Mesothelial cell of epicardium (in vitro differentiated cells): ENCODE measurements at places on chromosomes 5 and 9.

DNA sequence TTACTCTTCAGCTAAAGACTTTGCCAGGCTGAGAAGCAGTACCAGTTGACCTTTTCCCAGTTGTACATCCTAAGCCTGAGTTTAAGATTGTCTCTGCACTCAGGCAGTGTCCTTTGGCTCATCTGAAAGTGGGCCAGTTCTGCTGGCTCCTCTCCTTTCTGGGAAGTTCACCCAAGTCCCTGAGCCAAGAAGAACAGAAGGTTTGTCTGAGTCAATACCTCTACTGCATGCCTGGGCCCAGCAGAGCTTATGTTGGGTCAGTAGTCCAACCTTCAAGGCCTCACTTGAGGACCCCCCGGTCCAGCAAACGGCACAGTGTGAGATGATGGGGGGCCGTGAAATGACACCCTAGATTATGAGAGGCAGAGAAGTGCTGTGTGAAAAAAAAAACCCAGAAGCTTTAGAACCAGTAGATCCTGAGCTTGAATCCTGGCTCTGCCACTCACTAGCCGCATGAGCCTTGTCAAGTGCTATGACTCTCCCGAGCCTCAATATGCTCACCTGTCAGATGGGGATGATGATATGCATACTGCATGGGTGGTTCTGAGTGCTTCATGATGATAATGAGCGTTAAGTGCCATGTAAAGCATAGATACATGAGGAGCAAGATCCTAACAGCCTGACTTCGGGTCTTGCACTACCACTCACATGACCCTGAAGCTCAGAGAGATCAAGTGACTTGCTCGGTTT is 156.0 kb downstream of the MACROH2A1 start:
- no peak overlapping the region for H3K4me3 ChIP-seq
- no peak overlapping the region for H3K27ac ChIP-seq
- no peaks in the 10 kb centered on the region for H3K36me3 ChIP-seq
- peaks cover 56% of the 10 kb centered on the region for H3K4me1 ChIP-seq
- DNase-seq = no peak
- no peaks in the 10 kb centered on the region for H3K27me3 ChIP-seq

DNA sequence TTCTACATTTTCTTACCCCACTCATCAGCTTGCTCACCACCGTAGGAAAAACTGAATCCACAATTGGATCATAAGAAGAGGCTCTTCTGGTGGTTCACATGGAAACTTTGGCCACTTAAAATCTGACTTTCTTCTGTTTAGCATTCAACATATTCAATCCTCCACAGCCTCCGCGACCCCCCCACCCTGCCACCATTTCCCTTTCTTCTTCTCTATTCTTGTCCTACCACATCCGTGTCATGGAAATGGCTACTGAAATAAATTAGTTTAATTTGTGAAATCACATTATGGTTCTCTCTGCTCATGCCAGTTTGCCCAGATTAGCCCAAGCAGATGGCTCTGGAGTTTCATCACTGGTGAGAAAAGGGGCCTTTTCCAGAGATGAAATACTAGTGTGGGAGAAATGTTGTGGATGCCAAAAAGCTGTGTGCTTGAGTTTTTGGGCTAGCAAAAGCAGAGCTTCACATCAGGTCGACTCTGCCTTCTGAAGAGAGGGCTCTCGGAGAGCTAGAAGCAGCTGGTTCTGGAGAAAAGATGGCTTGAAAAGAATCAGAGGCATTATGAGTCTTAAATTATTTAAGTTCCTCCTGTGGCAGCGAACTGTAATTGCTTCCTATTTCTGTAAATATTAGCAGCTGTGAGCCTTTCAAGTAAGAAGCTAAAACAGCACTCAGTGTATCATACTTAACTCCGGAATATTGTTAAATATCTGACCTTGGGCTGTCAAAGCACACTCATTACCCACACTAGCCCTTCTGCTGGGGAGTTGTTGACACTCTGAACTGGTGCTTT is 107.1 kb downstream of the MAT2B start:
- no peaks in the 10 kb centered on the region for H3K36me3 ChIP-seq
- H3K4me3 ChIP-seq = no peak overlapping the region
- H3K4me1 ChIP-seq = peaks cover 7% of the 10 kb centered on the region
- H3K27me3 ChIP-seq = peaks cover 7% of the 10 kb centered on the region

DNA sequence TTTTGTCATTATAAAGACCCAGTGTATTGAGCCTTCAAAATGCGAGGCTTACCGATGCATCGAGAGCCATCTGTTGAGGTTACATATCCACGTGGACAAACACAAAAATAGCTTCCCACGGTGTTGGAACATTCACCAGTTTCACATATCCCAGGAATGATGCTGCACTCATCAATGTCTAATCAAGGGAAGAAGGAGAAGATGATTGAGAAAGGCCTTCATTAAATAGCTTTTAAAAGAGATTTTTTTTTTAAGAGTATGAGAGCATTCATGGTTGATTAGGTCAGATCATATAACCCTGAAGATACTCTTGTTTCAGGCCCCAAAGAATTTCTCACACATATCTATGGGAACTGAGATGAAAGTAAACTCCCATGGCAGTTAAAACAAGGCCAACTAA is 129.4 kb downstream of the FBN2 start:
- H3K36me3 ChIP-seq = peaks cover 24% of the 10 kb centered on the region
- no peak overlapping the region for H3K4me3 ChIP-seq
- no peaks in the 10 kb centered on the region for H3K27me3 ChIP-seq
- no peak overlapping the region for H3K27ac ChIP-seq

DNA sequence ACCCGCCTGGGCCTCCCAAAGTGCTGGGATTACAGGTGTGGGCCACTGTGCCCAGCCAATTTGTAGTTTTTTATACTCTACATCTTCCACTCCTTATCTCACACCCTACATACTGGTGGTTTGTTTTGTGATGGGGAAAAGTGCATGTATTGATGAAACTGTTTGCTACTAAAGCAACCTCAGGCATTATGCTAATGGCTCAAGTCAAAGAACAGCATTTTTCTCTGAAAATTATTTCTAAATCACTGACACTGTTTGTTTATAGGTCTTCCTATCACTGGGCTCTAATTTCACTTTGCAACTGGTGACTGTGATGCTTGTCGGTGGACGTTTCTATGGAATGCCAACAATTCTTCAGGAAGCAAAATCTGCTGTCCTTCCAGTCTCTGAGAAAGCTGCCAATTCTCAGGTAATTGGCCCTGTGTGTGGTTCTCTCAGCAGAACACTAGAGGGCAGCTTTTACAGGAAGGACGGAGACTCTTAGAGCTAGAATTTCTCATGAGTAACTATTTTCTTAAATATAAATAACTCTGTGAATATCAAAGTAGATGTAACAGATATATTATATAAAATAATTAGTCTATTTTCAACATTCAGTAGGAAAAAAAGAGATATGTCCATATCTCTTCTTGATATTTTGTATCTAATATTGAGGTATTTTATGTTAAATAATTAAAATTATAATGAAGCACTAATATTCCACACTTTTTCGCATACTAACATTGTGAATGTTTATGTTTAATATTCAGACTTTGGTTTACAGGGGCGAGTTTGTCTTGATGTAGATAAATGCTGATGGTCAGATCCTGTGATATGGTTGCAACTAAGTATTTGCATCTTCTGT is 244.1 kb downstream of the ADGRV1 start:
- H3K4me3 ChIP-seq = no peak overlapping the region
- H3K27me3 ChIP-seq = no peaks in the 10 kb centered on the region
- no peak overlapping the region for H3K27ac ChIP-seq
- peaks cover 3% of the 10 kb centered on the region for H3K4me1 ChIP-seq
- H3K36me3 ChIP-seq = peaks cover 4% of the 10 kb centered on the region

GRCh38 chr5:16600397-16600796 is 16.4 kb downstream of the RETREG1 start:
- H3K27me3 ChIP-seq = no peaks in the 10 kb centered on the region
- no peaks in the 10 kb centered on the region for H3K36me3 ChIP-seq
- H3K4me1 ChIP-seq = no peaks in the 10 kb centered on the region
- H3K27ac ChIP-seq = no peak overlapping the region
- H3K4me3 ChIP-seq = no peak overlapping the region

DNA sequence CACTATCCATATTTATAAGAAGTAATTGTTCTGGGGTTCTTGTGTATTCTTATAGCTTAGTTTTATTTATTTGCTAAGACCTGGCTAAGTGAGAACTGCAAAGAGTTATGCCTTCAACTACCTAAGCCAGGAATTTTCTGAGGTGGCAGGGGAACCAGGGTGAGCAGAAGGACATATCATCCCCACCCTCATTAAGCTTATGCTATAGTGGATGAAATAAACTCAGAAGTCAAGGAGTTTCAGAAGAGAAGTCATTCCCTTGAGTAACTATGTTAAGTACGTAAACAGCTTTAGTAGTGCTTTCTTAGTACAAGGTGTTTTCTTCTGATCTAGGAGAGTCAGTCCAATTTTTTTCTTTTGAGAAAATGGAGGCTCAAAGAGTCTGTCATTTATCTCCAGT is 41.7 kb downstream of the STK32A start:
- H3K36me3 ChIP-seq = no peaks in the 10 kb centered on the region
- H3K27ac ChIP-seq = no peak overlapping the region
- H3K4me3 ChIP-seq = no peak overlapping the region

DNA sequence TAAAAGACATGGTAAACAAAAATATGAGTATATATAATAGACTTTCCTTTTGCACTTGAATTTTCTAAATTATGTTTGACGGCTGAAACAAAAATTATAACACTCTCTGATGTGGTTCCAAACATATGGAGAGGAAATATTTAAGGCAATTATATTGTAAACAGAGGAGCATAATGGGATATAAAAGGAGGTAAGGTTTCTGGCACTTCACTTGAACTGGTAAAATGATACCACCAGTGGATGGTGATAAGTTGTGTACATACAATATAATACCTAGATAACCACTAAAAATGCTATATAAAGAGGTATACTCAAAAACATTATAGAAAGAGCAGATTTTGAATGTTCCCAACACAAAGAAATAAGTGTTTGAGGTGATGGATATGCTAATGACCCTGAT is 192.9 kb upstream of the RAD23B start:
- no peak for DNase-seq
- no peaks in the 10 kb centered on the region for H3K36me3 ChIP-seq
- H3K4me3 ChIP-seq = no peak overlapping the region

- no peaks in the 10 kb centered on the region for H3K27me3 ChIP-seq
- H3K36me3 ChIP-seq = peaks cover 1% of the 10 kb centered on the region
- no peak overlapping the region for H3K4me3 ChIP-seq
- no peaks in the 10 kb centered on the region for H3K4me1 ChIP-seq
- no peak for DNase-seq
- H3K27ac ChIP-seq = no peak overlapping the region
These were observed 115.2 kb upstream of the CDH12 start for GRCh38 chr5:22968386-22968785.

- H3K4me3 ChIP-seq = no peak overlapping the region
- H3K27me3 ChIP-seq = no peaks in the 10 kb centered on the region
- no peak for DNase-seq
- peaks cover 47% of the 10 kb centered on the region for H3K4me1 ChIP-seq
- peak overlapping the region; percentile 96 for H3K27ac ChIP-seq
These were observed 126.9 kb upstream of the ANKRD55 start for GRCh38 chr5:56359809-56360685.

DNA sequence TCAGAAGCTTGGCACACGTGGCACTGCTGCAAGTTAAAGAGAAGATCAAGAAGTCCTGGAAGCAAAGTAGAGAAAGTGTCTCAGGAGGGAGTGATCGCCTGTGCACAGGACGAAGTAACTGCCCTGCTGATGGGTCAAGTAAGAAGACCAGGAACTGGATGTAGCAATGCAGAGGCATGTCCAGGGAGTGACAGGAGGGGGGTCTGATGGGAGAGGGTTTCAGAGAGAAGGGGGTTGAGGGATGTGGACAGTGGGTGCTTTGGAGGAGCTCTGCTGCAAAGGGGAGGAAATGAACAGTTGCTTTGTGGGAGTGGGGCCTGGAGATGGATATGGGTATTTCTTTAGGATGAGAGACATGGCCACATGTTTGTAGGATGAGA is 60.2 kb upstream of the PHYKPL start:
- H3K4me1 ChIP-seq = peaks cover 57% of the 10 kb centered on the region
- no peaks in the 10 kb centered on the region for H3K36me3 ChIP-seq
- H3K27me3 ChIP-seq = peaks cover 7% of the 10 kb centered on the region
- H3K27ac ChIP-seq = no peak overlapping the region
- no peak for DNase-seq

DNA sequence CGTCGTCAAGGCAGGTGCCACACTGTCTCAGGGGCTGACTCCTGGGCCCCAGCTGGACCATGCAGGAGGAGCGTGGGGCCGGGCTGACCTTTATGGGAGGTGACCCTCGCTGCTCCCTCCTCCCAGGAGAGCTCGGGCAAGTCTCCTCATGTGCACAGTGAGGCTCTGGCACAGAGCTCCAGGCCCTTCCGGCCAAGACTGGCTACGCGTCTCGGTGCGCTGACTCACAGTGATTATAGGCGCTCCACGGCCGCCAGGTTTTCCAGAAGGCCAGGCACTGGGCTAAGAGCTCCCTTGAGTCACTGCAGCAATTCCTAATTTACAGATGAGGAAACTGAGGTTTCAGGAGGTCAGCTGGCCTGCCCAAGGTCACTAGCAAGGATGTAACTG is 47.4 kb downstream of the VAV2 start:
- H3K4me3 ChIP-seq = no peak overlapping the region
- peaks cover 3% of the 10 kb centered on the region for H3K36me3 ChIP-seq
- H3K4me1 ChIP-seq = peaks cover 22% of the 10 kb centered on the region
- no peaks in the 10 kb centered on the region for H3K27me3 ChIP-seq

GRCh38 chr5:23740029-23740428 is 232.6 kb downstream of the PRDM9 start:
- no peak overlapping the region for H3K4me3 ChIP-seq
- H3K27ac ChIP-seq = no peak overlapping the region
- no peak for DNase-seq
- H3K27me3 ChIP-seq = peaks cover 1% of the 10 kb centered on the region
- no peaks in the 10 kb centered on the region for H3K4me1 ChIP-seq
- H3K36me3 ChIP-seq = no peaks in the 10 kb centered on the region

- H3K27ac ChIP-seq = no peak overlapping the region
- H3K36me3 ChIP-seq = no peaks in the 10 kb centered on the region
- no peak overlapping the region for H3K4me3 ChIP-seq
- no peak for DNase-seq
- H3K27me3 ChIP-seq = no peaks in the 10 kb centered on the region
- H3K4me1 ChIP-seq = no peaks in the 10 kb centered on the region
These were observed 23.7 kb downstream of the TRAF1 start for GRCh38 chr9:120902569-120903535.

DNA sequence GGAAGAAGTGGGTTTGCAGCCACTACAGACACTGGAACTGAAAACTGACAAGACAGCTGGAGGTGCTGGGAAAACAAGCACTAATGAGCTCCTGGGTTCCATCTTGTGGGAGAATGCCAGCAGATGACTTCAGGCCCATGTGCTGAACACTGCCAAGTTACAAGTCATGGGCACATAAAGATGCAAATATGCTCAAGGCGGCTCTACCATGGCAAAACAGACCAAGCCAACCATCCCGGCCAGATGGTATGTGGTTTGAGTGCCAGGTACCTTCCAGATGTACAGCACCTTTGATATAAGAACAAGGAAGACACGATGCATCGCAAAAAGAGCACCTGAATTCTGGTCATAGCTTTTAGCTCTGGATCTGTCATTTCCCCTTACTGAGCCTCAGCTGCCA is 19.9 kb downstream of the TNFSF8 start:
- no peak overlapping the region for H3K27ac ChIP-seq
- H3K4me3 ChIP-seq = no peak overlapping the region
- no peak for DNase-seq
- H3K36me3 ChIP-seq = no peaks in the 10 kb centered on the region

GRCh38 chr5:132302413-132302812 is 8.2 kb downstream of the SLC22A4 start:
- no peak for DNase-seq
- H3K4me3 ChIP-seq = no peak overlapping the region
- no peaks in the 10 kb centered on the region for H3K27me3 ChIP-seq
- H3K4me1 ChIP-seq = peaks cover 9% of the 10 kb centered on the region
- H3K36me3 ChIP-seq = peaks cover 17% of the 10 kb centered on the region
